Suppressor macrophage (primary cell): ENCODE measurements at places on chromosomes 5 and 9.

- DNase-seq, result no peak
These were observed 1466.0 kb upstream of the C9orf72 start for GRCh38 chr9:29039258-29039657.

DNA sequence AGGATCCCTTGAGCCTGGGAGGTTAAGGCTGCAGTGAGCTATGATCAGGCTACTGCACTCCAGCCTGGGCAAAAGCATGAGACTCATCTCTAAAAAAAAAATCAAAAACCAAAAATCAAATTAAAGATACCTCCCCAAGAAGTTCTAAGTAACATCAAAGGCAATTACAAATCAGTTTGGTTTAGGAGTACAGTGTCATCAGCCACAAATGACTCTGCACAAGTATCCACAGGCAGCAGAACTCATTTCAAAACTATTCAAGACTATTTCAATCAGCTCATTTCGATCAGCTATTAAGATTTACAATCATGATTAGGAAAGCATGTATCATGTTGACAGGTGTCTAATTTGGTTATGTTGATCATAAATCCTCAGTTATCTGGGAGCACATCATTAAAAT lies 19.1 kb downstream of the TRMO start:
- DNase-seq, result no peak

GRCh38 chr5:2886531-2886930 lies 135.1 kb upstream of the IRX2 start:
- no peak for DNase-seq

DNA sequence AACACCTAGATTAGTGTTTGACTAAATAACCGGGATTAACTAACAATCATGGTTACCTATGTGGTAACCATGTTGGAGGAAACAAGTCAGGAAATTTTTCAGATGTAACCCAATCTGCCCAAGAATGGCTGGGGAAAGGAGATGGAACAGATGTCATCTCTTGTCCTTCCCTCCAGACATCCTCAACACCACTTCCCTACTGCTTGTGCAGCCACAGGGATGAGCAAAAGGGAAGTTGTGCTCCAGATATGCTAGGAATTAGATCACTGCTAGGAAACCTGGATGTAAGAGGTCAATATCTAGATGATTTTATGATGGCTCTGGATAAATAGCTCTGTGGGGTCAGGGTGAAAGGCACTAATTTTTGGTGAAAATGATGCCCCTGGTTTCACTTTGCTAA lies 61.3 kb upstream of the ELL2 start:
- DNase-seq, result no peak

- DNase-seq, result no peak
These were observed 8.3 kb downstream of the SHB start for GRCh38 chr9:38060681-38061080.

DNA sequence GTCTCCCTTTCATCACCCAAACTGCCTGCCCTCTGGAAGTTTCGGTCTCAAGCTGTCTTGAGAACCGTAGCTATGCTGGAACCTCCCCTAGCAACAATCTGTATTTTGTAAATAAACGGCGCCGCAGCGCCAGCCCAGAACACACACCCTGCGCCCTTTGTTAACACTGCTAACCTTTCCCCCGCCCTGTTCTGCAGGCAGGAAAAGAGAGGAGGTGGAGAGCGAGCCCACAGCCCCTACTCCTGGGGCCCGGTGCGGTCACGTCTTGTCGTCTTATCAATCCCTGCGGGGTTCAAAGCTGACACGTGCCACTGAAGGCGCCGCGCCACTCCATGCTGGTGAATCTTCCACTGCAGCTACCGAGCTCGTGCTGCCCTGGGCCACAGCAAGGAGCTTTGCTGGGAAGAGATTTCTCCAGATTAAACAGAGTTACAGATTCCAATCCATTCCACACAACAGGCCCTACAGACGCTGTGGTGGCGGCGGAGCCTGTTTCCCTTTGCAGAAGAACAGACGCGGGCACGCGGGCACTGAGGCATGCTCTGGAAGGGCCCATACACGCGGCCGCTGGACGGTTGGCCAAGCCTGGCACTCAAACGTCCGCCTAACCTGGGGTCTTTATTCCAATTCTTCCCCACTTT lies 25.3 kb downstream of the ZDHHC11B start:
- no peak for DNase-seq

DNA sequence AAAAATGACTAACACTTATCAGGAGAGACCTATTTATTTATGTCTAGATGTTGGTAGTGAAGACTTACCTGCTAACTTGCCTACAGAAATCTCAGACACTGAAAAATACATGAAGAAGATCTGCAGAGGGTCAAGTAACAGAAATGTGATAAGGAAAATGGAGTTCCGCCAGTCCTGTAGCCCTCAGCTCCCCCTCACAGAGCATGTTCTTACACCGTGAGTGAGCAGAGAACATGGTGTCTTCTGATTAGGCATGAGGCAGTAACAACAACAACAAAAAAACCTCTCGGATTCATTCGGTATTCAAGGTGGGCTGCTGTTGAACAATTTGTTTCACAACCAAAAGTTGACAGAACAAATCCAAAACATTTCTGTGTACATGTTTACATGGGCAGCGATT lies 162.0 kb upstream of the SNX2 start:
- DNase-seq, result no peak

GRCh38 chr5:90226433-90227099 lies 183.0 kb downstream of the CETN3 start:
- no peak for DNase-seq

DNA sequence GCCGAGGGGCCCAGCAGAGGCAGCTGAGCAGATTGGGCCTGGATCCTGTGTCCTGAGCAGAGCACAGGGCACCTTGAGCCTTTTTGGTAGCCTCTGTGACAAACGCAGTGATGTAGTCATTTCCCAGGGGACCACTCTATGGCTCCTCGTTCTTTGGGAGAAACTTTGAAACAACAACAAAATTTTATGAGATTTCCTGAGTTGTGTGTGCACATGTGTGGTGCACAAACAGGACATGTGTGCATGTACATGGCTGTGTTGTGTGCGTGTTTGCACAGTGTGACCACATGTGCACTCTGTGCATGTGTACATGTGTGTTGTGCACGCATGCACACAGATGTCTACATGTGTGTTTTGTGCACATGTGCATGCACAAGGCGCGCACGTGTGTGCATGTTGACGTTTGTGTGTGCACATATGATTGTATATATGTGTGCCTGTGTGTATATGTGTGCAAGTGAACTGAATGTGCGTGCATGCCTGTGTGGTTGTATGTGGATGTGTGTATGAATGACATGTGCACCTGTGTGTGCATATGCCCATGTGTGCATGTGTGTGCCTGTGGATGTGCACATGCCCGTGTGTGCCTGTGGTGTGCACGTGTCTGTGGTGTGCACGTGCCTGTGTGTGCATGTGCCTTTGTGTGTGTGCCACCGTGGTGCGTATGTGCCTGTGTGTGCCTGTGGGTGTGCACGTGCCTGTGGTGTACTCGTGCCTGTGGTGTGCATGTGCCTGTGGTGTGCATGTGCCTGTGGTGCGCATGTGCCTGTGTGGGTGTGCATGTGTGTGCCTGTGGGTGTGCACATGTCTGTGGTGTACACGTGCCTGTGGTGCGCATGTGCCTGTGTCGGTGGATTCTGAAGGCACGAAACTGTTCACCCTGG lies 221.6 kb downstream of the CACNA1B start:
- DNase-seq, result no peak

DNA sequence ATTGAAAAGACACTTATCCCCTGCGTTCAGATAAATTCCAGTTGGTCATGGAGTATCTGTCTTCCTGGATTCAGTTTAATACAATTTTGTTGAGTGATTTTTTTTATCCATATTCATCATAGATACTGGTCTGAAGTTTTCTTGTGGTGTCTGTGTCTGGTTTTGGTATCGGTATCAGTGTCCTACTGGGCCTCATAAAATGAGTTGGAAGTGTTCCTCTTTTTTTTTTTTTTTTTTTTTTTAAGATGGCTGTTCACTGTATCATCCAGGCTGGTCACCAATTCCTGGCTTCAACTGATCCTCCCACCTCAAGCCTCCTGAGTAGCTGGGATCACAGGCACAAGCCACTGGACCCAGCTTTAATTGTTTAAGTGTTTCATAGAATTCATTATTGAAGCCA lies 2.9 kb upstream of the CAMSAP1 start:
- DNase-seq, result peak; percentile 35

DNA sequence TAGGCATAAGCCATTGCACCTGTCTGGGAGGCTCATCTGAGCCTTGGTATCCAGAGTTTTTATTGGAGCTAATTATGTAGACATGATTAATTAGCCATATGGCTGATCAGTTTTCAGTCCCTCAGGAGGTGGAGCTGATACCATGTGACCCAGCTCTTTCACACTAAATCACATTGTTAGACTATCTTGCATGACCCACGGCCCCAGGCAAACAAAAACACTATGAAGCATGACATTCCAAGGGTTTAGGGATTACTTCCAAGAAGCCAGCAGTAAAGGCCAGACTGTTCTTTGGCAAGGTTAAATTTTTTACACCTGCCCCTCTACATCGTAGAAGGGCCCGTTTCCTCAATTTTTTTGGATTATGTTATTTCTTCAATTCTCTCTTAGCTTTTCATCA lies 5.0 kb upstream of the C5orf24 start:
- no peak for DNase-seq

- no peak for DNase-seq
These were observed 34.8 kb downstream of the LSM11 start for GRCh38 chr5:157778121-157778805.

- peak; percentile 93 for DNase-seq
These were observed at the start of gene FANCC for GRCh38 chr9:95317119-95317892. Gene FANCC, minus strand, starts transcription at chr9:95317709. Its CDS starts 68,418 bp downstream, at chr9:95249291.

GRCh38 chr5:33477816-33478215 lies 37.1 kb downstream of the TARS1 start:
- DNase-seq, result no peak

DNA sequence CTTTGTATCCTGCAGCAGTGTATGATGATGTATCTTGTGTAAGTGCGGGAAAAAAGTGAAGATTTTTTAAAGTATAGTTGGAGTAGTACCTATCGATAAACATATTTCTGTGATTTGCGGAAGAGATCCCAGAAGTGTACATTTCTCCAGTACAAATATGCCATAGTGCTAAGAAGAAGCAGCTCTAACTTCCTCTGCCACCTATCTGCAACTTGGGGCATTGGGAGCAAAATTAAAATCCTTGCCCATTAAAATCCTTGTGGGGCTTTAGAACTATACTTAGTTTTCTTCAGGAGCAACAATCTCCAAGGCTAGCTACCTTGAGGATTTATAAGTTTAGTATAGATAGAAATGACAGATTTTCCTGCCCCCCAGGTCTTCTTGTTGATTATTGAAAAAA lies 123.7 kb downstream of the VCAN start:
- DNase-seq, result no peak

DNA sequence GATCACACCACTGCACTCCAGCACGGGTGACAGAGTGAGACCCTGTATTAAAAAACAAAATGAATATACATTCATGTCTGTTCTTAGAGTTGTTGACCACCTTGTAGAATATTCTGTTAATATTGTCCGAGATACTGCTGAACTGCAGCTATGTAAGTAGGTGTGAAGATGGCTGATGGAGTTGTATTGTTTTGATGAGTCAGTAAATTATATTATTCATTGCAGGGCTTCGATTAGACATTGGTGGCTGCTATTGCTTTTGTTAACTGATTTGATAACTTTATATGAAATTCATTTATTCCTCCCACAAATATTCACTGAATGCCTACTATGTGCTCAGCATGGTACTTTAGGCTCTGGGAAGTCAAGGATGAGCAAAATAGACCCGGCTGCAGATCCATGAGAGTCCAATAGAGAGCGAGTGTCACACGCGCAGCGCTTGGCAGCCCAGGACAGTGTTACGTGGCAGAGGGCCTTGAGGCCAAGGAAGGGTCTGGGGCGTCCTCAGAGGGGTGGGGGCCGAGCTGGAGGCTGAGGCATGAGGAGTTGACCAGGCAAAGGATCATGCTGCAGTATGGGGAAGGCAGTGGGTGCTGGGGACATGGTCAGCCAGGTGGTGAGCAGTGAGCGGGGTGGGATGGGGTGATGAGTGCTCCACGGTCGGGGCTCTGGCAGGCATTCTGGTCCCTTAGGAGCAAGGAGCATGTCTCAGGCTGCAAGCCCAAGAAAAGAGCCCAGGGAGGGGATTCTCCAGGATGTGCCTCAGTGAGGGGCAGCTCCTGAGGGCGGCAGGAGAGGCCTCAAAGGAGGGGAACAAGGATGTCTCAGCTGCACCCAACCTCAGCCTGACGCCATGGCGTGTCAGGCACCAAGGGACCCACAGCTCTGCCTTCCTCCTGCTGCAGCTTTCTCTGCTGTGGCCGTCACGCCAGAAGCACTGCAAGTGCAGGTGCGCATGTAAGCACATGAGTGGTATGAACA lies 243.5 kb downstream of the GADD45G start:
- no peak for DNase-seq

DNA sequence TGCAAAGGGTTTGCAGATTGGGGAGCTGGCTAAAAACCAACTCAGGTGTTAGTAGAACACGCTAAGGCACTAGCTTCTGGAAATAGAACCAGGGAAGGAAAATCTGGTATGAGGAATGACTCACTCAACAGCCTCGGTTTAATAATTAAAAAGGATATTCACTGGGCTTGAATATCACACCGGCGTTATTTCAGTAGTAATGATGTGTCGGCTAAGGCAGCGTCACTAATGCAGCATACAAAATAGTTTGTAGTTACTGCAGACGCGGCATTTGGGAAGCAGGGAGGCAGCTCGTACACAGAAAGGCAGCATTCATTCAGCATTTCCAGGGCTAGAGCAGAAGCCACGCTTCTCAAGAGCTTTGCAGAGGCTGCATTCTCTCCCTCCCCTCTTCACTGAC lies 1.7 kb downstream of the ADRA1B start:
- DNase-seq, result no peak

DNA sequence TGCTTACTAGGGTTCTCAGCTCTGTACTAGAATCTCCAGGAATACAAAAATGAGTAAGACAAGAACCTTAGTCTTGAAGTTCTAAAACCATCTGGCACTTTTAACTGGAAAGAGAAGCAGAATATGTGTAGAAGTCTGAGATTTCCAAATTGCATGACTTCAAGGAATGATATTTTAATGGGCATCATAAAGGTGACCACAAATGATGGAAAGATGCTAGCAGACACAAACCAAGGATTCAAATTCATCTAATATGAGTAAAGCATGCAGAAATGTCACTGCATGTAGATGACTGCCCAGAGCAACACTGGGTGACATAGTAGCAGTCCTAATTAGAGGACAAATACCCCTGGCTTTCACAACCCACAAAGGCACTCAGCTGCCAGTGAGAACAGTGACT lies 117.2 kb downstream of the RPS23 start:
- DNase-seq, result no peak

DNA sequence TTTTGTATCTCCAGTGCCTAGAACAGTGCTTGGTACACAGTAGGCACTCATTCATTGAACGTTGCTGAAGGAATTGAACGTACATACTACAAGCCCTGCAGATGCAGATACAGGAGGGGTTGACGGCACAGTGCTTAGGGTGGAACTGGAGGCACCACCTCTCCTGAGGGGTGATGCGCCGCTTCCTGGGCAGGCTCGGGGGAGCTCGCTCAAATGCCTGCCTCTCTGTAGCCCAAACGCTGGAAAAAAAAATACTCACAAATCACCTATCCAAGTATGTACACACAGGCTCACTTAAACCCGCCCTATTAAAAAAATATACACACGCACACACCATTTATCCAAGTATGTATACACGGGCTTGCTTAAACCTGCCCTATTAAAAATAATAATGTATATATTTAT lies 536 bp upstream of the COMMD10 start:
- no peak for DNase-seq
